Stimulated activated CD4-positive, alpha-beta T cell treated with anti-CD3 and anti-CD28 coated beads, TNF-alpha, amount 100 ng/mL, for 48 hours (primary cell): ENCODE measurements at places on chromosomes 13 and 19.

DNA sequence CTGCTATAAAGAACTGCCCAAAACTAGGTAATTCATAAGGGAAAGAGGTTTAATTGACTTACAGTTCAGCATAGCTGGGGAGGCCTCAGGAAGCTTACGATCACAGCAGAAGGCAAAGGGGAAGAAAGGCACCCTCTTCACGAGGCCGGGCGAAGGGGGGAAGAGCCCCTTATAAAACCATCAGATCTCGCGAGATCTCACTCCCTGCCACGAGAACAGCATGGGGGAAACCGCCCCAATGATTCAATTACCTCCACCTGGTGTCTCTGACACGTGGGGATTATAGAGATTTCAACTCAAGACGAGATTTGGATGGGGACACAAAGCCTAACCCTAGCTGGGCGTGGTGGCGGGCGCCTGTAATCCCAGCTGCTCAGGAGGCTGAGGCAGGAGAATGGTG is 42.8 kb downstream of the SLC6A16 start:
- DNase-seq = no peak

GRCh38 chr13:89554801-89555200 is 1792.7 kb upstream of the MIR17HG start:
- DNase-seq = no peak

GRCh38 chr13:66506979-66507378 is 723.2 kb downstream of the PCDH9 start:
- no peak for DNase-seq

- DNase-seq = no peak
These were observed 199.0 kb downstream of the GGACT start for GRCh38 chr13:100389617-100390016.

DNA sequence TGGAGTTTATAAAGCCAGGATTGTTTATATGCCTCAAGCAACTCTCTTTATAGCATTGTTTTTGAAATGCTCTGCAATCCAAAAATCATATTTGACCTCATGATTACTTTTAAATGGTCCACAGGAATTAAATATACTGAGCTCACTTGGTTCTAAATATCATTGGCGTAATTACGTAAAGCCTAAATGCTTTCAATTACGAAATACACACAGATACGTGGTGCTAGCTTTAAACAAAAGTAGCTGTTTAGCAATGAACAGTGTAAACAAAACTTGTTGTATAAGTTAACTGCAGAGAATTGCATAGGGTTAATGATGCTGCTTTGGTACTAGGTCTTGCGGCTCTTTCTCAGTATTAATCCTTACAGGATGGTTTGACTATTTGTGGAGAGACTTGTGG is 346.6 kb downstream of the COG6 start:
- DNase-seq = no peak

DNA sequence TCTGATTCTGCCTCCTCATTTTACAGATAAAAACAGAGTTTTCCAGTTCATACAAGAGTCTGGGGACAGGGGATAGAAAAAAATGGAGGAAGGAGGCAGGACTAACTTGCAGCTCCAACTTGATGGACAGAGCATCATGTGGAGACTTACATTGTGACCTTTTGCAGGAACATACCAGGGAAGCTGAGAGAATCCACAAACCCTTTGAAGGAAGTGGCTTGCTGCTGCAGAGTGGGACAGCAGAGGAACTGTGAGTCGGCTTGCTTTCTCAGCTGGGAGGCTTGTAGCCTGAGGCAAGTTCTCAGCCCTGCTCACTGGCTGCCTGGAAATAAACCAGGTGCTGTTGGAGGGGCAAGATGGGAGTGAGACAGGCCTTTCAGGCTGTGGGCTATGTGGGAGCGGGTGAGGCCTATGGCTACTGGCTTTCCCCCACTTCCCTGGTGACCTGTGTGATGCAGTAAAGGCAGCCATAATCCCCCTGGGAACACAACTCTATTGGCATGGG is 614.4 kb downstream of the KCTD12 start:
- no peak for DNase-seq

- no peak for DNase-seq
These were observed 2.3 kb downstream of the MIDN start for GRCh38 chr19:1250437-1251260.
